RWPE1 (cell line): ENCODE measurements at places on chromosomes 13 and 19.

GRCh38 chr13:89857502-89857901 lies 1490.0 kb upstream of the MIR17HG start:
- DNase-seq, result no peak

- peak; percentile 4 for DNase-seq
Observed at GRCh38 chr19:52170863-52171320, 529 bp downstream of the ZNF836 start.

- no peak for DNase-seq
Observed at GRCh38 chr19:27675771-27676170, 1537.2 kb downstream of the UQCRFS1 start.

DNA sequence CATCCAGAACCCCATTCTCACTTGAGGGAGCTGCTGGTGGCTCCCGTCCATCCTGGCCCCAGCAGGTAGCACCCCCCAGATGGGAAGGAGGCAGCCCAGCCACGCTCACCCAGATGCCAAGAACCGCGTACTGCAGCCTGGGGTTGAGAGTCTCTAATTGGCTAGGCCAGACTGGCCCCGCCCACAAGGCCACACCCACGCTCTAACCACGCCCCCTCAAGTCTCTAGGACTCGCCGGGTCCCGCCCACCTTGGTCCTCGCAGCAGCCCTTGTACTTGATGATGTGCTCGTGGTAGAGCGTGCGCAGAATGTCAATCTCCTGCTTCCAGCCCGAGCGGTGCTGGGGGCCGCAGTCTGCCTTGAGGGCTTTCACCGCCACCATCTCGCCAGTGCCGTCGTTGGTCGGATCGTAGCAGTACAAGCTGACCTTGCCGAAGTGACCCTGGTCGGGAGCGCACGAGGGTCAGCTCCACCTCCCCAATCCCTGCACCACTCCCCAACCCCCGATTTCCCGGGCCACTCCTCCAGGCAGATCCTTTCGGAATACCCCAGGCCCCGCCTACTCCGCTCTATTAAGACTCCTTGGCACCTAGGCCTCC lies 14.5 kb upstream of the ICAM3 start:
- peak; percentile 45 for DNase-seq

- no peak for DNase-seq
Observed at GRCh38 chr19:22532388-22533300, 101.5 kb upstream of the ZNF492 start.

DNA sequence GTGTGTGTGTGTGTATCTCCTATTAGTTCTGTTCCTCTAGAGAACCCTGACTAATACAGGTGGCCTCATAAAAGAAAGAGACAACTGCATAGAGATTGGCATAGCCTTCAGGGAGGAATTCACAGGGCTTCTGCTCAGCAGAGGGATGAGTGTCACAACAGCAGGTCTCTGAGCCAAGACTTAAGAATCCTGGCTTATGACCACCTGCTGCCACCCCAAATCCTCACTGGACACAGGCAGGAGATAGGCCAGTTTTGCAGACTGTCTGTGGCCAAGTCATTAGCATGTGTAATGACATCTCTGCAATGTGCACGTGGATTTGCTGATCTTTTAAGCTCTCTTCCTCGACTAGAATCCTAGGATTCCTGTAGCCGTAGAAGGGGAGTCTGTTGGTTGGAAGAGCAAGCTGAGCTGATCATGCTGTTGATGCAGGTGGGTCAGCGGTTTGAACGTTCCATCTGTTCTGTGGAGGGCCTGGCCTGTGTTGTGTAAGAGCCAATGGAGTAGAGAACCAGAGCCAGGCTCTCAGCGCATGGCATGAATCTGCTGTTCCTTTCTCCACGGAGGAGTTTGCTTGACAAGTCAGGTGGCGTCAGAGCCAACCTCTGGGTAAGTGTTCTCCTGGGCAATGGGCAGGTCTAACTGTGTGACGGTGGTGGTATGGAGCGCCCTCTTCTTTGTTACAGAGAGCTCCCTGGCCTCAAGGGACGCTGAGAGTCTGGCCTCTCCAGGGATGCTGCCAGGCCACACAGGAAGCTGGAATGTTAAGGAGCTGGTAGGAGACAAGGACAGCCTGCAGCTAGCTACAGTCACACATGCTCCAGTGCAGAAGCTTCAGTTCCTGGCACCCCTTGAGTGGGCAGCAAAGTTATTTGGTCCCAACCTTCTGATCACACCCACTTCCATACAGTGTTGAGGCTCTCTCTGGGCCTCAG lies 503.1 kb downstream of the FOXO1 start:
- DNase-seq, result no peak

- no peak for DNase-seq
Observed at GRCh38 chr13:71320452-71320851, 546.6 kb downstream of the DACH1 start.

DNA sequence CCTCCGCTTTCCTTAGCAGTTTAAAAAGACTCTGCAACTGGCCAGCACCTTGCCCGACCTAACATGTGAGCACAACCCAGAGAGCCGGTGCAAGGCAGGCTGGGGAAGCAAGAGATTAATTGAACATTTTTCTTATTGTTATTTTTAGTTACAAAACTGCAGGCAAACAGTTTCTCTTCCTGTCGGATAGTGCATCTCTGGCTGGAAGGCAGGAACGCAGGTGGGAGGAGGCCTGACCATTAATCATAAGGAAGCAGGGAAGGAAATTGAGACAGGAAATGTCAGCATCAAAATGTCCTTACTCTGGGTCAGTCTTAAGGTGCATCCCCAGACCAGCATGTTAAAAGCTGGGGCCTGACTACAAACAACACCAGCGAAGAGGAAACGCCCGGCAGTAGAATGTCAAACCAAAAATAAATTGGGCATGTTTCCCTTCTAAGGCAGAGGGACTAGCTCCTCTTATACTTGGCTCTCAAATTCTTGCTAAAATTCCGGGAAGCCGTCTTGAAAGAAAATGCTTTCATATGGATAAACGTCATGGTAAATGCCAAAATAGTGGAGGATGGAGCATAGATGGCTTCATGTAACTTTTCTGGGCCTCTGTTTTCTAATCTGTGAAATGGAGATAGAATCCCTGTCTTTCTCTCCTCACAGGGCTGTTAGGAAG lies 226.8 kb downstream of the RAP2A start:
- no peak for DNase-seq

DNA sequence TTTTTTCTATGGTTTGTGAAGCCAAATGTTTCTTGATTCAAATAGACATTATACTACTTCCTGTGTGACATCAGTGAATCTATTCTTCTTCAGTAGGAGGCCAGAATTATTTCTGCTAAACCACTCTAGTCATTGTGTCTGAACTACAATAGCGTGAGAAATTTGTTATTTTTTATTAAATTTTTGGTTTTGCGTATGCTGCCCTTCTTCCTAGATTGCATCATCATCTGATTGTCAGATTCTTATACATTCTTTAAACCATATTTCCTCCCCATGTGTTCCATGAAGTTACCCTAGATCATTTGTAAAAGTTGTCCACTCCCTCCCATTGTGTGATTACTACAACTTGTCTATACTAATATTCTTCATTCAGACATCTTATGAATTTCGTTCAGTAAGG lies 187.8 kb upstream of the SPRY2 start:
- DNase-seq, result no peak

DNA sequence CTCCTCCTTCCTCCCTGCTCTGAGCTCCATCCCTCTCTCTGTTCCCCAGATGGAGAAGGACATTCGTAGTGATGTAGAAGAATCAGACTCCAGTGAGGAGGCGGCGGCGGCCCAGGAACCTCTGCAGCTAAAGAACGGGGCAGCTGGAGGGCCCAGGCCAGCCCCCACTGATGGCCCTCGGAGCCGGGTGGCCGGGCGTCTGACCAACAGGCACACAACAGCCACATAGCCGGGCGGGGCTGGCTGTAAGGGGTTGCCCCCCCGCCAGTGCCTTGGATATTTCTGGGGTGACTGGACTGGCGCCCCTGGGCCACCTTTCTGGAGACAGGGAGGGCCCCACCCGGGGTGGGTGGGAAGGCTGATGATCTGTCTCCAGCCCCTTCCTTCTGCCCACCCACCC lies 46.3 kb downstream of the CD320 start:
- DNase-seq, result no peak

DNA sequence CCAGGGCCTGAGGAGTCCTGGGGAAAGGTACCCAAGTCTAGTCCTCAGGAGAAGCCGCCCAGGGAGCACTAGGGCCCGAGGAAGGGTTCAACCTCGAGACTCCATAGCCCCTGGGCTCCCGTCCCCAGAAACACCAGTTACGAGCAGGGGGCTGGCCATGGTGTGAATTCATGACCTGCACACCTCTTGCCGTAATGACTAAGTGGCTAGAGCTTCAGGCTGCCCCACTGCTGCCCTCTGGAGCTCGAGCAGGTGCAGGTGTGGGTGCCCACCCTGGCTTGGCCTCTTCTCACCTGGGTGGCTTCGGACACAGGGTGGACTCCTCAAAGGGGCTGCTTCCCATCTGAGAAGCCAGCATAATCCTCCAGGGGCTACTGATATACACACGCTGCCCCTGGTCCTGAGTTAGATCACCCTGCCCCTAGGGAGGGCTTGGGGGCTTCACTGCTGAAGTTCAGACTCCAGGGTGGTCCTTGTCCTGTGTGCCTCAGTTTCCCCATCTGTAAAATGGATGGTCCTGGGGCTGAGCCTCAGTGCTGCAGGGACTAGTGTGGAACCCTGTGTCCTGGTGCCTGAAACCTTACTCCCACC lies 13.6 kb downstream of the SPC24 start:
- no peak for DNase-seq

GRCh38 chr19:35330475-35330874 lies 1.5 kb downstream of the CD22 start:
- no peak for DNase-seq

DNA sequence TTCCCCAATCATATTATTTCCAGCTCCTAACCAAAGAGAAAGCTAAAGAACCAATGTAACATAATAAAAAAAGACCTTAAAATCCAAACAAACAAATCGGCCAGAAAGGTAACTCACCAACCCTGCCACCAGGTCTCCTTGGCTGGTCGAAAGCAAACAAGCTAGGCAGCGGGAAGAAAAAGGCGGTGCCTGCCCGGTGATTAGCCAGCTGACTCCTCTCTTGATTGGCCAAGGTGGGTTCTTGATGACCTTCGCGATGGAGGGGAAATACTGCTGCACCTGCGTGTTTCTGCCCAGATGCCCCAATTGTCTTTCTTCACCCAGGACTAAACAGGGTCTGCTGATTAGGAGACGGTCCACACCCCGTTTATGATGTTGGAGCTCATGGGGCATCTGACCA lies at the start of gene NLRP11:
Gene NLRP11 (minus strand): TSS at position 154 of the 400 bp plus-strand sequence. CDS start 13,825 bp downstream, outside the sequence.
- no peak for DNase-seq

GRCh38 chr19:33956941-33957340 lies 160.3 kb downstream of the KCTD15 start:
- DNase-seq, result no peak

- peak; percentile 58 for DNase-seq
Observed at GRCh38 chr13:51729866-51730553, 74.0 kb downstream of the DHRS12 start.

GRCh38 chr19:6952956-6953355 lies 65.6 kb downstream of the ADGRE1 start:
- no peak for DNase-seq

DNA sequence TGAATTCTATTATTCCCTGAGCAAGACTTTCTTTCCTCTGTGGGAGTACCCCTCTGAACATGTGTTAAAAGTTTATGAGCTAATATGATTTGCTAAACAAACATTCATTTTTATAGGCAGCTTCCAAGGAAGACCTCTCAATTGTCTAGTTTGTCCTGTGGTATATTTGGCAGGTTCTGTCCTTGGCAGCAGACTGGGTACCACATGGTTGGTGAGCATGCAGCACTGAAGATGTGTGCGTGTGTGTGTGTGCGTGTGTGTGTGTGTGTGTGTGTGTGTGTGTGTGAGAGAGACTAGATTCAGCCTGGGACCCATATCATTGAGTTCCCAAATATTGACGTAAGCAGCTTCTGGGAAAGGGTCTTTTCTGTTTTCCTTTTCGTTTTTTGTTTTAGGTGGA lies 24.0 kb downstream of the FGF9 start:
- no peak for DNase-seq

- DNase-seq, result no peak
Observed at GRCh38 chr13:20492641-20493040, 33.0 kb downstream of the CRYL1 start.

DNA sequence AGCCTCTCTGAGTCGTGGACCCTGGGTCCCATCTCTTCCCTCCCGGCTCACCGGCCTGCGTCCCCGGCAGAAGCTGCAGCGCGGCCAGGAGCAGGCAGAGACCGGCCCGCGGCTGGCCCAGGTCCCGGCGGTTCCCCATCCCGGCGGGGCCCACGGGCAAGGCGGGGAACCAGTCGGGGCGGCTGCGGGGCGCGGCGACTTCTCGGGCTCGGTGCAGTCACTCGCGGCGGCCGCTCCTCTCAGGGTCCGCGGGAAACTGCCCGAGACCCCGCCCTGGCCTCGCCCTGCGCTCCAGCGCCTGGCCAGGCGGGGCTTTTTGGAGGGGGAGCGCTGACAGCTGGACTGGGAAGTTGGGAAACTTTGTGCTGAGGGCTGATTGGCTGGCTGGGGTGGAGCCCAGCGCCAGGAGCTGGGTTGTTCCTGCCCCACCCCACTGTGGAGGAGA lies at the start of gene COL5A3:
Gene COL5A3 (minus strand): TSS at position 258 of the 445 bp plus-strand sequence. CDS start 119 bp downstream, at position 139.
- peak; percentile 70 for DNase-seq

GRCh38 chr13:113116206-113116800 lies 6.3 kb upstream of the F10 start:
- DNase-seq, result no peak

DNA sequence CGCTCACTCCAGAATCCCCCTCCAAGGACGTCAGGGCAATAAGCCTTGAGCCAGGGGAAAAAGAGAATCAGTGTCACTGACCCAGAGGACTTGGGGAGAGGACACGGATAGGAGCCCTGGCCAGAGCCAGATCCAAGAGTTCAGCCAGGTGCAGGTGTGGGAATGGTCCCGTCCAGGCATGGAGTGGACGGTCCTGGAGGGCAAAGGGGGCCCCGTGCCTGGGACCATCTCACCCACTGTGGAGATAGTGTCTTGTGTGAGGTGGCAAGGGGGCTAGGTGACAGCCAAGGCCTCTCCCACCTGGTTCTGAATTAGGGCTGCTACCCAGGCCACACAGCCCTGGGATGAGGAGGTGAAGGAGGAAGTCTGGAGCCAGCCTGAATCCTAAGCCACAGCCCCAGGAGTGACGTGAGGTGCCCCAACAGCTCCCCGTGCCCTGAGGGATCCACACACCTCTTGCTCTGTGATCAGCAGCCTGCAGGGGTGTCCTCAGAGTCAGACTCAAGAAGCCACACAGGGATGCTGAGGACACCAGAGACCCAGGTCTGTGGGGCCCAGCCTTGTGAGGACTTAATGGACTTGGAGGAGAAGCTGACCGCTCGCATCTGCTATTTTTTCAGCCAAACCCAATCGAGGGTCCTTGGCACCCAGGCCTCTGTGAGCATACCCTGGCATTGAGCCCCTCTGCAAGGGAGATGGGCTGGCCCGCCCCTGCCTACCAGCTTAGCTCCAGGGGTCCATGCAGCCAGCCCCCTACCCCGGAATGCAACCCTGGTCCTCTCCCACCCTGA lies 16.4 kb upstream of the ZNF14 start:
- DNase-seq, result no peak

- DNase-seq, result no peak
Observed at GRCh38 chr13:66335626-66336025, 894.5 kb downstream of the PCDH9 start.

GRCh38 chr13:20175907-20176652 lies 15.2 kb upstream of the GJA3 start:
- DNase-seq, result no peak
